ENCODE measurements at places on chromosomes 5 and 9.

DNA sequence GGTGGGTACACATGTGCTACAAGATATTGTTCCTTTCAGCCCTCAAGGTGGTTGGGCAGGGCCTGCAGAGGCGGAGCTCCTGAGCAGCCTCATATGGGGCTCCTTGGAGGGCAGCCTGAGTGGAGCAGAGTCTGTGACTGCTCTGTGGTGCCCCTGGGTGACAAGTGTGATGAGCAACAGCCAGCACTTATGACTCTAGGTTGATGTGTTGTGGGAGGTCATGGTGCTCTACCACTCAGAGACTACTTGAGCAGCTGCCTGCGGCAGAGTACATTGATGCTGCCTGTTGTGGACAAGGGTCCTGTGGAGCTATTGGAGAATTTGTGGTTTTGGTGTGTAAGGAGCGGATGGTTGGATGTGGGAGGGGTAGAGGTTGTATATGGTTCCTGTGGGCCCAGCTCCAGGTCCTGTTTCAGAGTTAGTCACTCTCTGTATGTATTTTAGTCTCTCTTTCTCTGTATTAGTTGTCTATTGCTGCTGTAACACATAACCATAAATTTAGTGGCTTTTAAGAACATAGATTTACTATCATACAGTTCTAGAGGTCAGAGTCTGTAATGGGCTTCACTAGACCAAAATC is 141.3 kb downstream of the SREK1 start:
- DNase-seq = no peak

DNA sequence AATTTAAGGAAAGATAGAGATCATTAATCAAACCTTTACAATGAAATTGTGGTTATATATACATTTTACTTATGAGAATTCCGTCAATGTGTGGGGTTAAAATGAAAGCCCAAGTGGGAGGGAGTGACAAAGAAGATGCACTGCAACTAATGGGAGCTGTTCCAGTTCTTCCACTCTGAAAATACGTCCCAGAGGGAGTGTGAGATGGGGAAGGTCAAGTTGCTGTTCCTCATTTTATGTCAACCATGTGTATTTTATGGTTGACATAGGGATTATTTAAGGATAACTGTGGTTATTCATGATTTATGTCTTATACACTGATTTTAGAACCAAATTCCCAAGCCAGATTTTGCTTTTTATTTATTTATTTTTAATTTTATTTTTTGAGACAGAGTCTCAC is 14.2 kb upstream of the RGS3 start:
- no peak for DNase-seq

- DNase-seq = no peak
Observed at GRCh38 chr5:169650701-169651331, 13.7 kb downstream of the DOCK2 start.

GRCh38 chr9:6355728-6356127 is 27.6 kb downstream of the TPD52L3 start:
- no peak for DNase-seq

GRCh38 chr9:87269296-87270176 is 228.1 kb upstream of the DAPK1 start:
- DNase-seq = no peak

DNA sequence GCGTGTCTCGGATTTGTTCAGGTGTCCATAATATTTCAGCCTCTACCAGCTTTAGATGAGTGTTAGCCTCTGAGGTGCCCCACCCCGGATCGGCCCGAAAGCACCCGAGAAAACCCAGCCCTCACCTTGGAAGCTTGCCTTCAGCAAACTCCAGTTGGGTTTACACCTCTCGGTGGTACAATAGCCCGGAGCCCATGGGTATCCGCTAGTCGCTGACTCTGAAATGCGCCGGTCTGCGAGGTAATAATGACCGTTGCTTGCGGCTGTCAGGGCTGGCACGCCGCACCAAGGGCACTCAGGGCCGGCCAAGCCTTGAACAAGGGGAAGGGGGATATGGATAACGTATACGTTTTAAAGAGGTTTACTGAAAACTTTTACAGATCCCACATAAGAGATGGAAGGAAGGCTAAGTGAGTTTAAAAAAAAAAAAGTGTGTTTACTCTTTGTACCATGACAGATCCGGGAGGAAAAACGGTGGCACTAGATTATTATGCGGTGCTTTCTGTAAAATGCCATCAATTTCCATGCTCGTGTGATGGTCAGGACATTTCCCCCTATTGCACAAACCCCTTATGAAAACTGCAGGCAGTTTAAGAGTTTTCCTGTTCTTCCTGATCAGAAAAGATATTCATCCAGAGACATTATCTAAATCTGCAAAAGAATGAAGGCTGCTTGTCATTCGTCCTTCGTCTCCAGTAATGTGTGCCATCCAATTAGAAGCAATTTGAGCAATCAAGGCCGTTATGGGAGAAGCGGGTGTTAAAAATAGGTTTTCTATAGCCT is 124.2 kb downstream of the TMEM161B start:
- no peak for DNase-seq

DNA sequence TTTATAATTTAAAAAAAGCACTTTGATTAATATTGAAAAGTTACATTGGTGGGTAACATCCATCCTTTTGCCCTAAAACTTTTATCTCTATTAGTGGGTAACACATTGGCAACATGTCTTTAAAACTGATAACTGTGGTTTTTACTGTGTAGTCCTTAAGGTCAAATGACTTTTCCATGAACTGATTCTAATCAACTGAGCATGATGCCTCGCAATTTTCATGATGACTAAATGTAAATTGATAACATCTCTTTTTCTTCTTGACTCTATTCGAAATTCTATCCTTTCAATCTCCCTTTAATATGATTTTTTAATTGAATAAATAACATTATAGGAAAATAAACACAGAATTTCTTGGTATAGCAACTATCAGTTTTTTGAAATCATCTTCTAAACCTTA is 6.3 kb upstream of the IL5 start:
- no peak for DNase-seq

- no peak for DNase-seq
Observed at GRCh38 chr5:42429694-42430093, 6.5 kb downstream of the GHR start.

DNA sequence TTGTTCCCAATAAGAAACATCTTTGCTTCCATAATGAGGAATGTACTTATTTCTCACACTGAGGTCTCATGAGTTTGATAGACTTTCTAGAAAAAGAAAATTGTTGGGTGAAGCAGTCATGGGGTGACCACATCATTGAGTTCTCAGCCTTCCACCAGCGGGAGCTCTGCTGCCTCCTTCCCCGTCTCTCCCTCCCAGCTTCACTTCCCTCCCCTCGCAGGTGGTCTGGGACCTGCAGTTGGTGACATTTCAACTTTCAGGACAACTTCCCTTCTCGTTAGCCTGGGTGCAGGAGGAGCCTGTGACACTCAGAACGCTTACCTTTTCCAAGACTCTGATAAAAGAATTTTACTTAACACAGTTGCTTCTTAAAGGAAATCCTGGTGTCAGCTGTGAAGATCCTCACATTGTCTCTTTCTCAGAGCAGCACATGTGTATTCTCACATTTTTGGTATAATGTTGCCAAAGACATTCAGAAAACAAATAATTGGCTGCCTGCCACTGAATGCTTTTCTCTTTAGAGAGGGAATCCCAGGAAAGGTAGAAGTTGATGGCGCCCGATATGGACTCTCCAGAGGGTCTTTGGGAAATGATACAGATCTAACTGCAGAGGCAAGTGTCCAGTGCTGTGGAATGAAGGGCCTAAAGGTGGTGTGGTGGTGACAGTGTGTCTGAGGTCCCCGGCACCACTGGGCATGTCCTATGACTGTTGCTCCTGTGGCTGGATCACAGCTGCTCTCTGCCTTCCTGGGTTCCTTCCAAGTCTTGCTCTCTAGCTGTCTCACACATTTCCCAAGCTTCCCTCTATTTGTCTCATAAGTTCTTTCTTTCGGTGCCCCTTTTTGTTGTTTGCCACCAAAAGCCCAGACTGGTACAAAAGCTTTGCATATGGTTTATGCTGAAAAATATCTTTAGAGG is 238.1 kb downstream of the GAS1 start:
- DNase-seq = no peak

DNA sequence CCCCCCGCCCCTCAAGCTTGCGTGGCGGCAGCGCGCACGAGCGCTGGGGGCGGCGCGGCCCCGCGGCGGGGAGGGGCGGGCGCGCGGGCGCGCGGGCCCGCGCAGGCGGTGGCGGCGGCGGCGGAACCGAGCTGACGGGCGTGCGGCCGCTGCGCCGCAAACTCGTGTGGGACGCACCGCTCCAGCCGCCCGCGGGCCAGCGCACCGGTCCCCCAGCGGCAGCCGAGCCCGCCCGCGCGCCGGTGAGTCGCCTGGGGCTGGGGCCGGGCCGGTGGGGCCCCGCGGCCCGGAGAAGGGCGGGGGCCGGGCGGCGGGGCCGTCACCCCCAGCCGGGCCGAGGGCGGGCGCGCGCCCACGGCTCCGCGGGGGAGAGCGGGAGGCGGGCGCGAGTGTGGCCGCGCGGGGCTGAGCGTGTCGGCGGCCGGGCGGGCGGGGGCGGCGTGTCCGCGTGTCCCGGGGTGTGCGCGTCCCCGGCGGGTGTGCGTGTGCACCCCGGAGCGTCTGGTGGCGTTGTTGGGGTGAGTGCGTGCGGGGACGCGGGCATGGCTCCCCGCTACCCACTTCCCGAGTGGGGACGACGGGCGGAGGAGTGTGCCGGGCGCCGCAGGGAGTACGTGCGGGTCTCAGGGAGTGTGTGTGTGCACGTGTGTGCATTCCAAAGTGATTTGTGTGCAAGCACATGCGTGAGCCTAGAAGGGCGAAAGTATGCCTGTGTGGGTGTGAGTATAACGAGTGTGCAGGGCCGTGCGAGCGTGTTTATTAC is at the start of gene NEK6:
TSS of gene NEK6 (plus strand) at position 106 of the 763 bp plus-strand sequence. CDS start 44,016 bp downstream, outside the sequence.
- DNase-seq = no peak

GRCh38 chr9:114155995-114156656 is 789 bp downstream of the COL27A1 start:
- no peak for DNase-seq

GRCh38 chr5:173202266-173202875 is 32.6 kb downstream of the NKX2-5 start:
- no peak for DNase-seq

DNA sequence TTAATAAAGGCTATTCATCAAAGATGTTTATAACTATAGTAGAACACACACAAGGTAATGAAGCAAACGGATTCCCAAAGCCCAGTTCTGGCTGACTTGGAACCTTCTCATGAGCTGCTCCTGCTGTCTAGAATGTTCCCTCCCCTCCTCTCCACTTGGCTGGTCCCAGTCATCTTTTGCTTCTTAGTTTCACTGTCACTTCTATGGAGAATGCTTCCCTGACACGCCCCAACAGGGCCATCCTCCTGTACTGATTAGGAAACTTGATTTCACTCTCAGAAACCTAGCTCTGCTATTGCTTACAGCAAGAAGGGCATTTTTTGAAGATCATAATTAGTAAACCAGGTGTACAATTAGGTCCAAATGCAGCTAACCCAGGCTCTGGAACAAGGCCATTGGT is 3.2 kb upstream of the RAPGEF1 start:
- DNase-seq = no peak

- DNase-seq = no peak
Observed at GRCh38 chr9:15211815-15212495, 95.1 kb downstream of the TTC39B start.

- no peak for DNase-seq
Observed at GRCh38 chr5:1642621-1643061, 118.9 kb upstream of the LPCAT1 start.

Measured in stimulated activated CD4-positive, alpha-beta T cell treated with anti-CD3 and anti-CD28 coated beads, Interleukin-1b, Interleukin-23, amount 100 ng/mL, for 1 hour (primary cell).